ENCODE measurements at places on chromosomes 2 and 18.

DNA sequence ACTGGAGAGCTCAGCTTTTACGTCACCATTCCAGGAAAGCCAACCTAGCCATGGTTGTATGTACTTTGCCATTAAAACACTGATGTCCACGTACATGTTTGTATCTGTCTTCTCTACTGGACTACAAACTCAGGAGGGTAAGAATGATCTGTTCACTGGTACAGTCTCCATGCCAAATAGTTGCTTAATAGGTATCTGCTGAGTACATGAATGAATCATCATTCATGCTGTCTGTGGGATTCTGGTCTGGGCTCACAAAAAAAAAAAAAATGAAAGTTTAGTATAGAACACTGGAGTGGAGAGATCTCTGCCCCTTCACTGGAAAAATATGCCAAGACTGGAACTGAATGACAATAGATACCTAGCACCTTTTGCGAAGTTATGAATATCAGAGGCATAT, 102.6 kb upstream of the ITGA4 start:
- DNase-seq = no peak

- no peak for DNase-seq
These were observed 213.4 kb downstream of the LTBP1 start for GRCh38 chr2:33160191-33160590.

GRCh38 chr2:167100506-167100905, 212.2 kb downstream of the XIRP2 start:
- no peak for DNase-seq

GRCh38 chr2:30334762-30335363, 103.5 kb downstream of the LBH start:
- DNase-seq = no peak

DNA sequence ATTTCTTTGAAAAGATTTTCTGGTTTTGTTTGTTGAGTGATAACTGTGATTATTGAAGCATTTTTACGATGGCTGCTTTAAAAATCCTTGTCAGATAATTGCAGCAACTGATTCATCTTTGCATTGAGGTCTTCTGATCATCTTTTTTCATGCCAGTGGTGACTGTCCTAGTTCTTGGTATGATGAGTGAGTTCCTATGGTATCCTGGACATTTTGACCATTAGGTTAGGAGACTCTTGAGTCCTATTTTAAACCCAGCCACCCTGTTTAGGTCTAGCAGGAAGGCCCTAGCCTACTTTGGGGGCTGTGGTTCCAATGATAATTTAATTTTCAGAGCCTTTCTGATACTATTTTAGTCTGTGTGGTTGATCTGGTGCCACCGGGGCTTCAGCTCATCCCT, 72.7 kb upstream of the REV1 start:
- DNase-seq = no peak

DNA sequence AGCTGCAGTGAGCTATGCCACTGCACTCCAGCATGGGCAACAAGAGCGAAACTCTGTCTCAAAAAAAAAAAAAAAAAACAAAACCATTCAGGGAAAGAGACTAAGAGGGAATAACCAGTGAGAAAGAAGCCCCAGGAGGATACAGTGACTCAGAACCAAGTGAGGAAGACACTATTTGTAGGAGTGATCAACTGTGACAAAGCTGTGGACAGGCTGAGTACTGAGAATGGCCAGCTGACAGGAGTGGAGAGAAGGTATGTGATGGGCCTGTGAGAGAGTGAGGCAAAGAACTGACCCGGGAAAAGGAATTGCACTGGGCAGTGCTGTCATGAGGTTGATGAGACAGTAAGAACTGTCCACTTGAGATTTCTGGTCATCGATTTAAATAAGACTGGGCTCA, 6.7 kb upstream of the LCT start:
- no peak for DNase-seq

GRCh38 chr18:12658426-12659138, 675 bp upstream of the SPIRE1 start:
- no peak for DNase-seq

- no peak for DNase-seq
These were observed 232.6 kb downstream of the NDUFA10 start for GRCh38 chr2:239792405-239793084.

DNA sequence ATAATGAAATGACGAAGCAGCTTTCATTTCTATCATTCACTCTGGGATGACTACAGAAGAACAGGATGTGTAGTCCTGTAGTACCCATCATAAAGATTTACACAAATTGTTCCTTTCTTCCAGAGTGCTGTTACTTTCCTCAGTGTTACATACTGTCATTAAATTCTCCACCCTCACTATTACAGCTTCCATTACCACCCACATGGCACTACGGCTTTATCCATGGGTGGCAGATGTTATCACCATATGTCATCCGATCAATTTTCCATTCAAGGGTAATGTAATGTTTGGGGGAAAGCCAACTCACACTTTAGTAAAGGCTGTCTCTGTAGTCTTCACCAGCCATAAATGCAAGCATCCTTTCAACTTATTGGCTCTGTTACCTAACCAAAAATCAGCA, 7.1 kb upstream of the CSRNP3 start:
- no peak for DNase-seq

GRCh38 chr2:5576015-5576414, 116.2 kb upstream of the SOX11 start:
- DNase-seq = no peak

DNA sequence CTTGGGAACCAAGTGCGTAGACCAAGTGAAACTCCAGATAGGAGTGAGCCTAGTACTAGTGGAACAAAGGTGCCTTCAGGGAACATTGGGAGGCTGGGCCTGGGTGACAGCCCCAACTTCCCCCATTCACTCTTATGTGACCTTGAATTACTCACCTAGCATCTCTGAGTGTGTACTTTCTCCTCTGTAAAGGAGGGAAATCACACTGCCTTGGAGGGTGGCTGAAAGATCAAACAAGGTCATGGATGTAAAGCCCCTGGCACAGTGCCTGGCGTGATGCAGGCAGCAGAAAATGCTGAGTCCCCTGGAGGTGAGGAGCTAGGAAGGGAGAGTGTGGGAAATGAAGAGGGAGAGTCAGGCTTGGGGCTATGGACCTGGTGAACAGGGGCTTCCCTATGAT, 45.9 kb downstream of the MARCO start:
- DNase-seq = no peak

GRCh38 chr2:15201009-15201408, 360.1 kb downstream of the NBAS start:
- DNase-seq = no peak

DNA sequence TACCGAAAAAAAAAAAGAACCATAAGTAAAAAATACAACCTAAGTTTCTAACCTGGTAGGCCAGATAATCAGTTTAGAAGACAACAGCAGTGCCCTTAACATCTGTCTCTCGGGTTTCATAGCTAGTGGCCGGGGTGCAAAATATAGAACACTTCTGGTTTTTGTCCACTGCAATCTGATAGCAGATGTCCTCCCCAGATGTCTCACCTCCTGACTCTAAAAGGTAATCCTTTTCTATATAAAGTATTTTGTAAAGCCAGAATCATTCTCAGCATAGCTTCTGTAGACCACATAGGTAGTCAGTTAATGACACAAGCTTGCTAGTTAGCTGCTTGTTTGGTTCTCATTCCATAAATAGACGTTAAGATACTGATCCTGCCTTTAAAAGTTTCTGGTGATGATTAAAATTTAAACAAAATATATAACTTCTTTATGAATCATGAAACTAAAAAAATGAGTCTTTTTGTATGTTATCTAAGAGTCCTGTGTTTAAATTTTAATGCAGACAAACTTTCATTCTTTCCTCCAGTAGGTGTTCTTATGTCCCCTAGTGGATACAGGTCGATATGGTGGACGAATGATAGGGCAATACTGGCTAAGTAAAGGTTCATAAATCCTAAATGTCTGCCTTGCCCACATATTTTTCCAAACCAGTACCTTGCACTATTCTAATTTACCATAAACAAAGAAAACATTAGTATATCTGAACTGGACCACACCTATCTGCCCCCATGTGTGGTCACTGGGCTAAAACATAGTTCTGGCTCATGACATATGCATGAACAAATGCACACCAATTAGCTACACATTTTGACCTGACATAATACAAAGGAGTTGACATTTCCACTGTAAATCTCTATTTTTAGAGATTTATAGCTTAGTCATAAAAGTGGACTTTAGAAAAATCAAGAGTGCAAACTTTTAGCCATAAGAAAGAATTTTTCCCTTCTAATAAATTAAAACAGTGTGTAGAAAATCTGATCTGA, 171.0 kb downstream of the SRBD1 start:
- DNase-seq = no peak

GRCh38 chr2:198788676-198789075, 669.1 kb downstream of the SATB2 start:
- no peak for DNase-seq

DNA sequence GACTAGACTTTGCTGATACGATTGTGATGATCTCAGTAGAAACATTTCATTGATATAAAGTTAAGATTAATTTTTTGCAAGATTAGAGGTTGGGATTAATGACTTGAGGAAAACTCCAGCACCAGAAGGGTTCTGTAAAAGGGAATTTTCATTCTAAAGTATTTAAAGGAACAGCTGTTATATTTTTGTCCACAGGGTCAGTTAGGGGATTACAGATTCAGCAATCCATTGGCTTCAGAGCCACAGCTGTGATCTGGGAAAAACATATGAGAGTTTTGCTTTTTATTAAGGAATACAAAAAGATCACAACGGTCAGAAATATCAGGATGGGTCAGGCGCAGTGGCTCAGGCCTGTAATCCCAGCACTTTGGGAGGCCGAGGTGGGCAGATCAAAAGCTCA, 19.6 kb upstream of the REV1 start:
- no peak for DNase-seq

- no peak for DNase-seq
These were observed 293.8 kb upstream of the CHAC2 start for GRCh38 chr2:53473775-53474311.

- DNase-seq = no peak
These were observed 21.3 kb upstream of the SLC3A1 start for GRCh38 chr2:44254023-44254422.

GRCh38 chr18:37658894-37659293, 93.3 kb upstream of the CELF4 start:
- no peak for DNase-seq

- no peak for DNase-seq
These were observed 72.1 kb downstream of the NRP2 start for GRCh38 chr2:205754285-205754923.

- DNase-seq = no peak
These were observed 113.9 kb upstream of the CCDC68 start for GRCh38 chr18:55073116-55073515.

GRCh38 chr2:175843625-175844024, 158.4 kb downstream of the LNPK start:
- DNase-seq = no peak
